ENCODE measurements at places on chromosomes 2 and 18.
A peak's percentile ranks its signal among the peaks of the same experiment; 100 is the strongest.

DNA sequence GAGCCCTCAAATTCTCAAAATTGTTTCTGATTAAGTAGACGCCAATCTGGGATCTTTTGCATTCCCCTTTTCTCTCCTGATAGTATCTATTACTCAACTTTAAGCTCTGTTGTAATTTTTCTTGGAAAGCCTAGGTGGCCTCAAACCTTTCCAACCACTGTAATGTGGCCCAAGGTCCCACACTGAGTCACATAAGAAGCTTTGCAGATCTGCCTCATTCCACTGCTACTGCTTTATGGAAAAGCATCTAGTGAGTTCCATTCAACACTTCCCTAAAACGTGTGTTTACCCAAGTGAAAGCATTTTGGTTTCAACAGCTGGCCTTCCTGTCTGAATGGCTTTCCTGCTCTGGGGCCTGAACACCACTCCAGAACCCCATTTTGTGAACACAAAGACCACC, 493.6 kb upstream of the SPHKAP start:
- DNase-seq: peak; percentile 79

DNA sequence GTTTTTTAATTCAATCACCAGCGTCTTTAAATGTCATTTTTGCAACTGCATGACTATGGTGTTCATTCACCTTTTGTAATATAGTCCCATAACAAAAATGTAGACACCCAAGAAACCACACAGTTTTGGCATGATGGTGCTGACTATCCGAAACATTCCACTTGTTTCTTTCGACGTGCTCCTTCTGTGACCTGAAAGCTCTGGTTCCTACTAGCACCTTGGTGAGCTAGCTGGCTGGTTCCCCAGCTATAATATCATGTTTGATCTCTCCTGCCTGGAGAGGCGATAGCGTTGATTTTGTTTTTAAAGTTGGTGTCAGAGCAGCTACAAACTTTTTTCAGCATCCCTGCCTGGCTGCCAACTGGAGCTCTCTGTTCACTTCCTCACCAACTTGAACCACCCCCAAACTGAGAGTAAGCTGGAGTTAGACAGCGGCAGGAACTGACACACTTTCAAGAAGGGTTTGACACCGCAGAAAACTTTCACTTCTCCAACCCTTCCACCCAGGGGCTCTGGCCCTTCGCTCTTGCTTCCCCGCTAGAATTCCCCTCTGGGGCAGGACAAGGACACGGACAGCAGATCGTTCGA, 1.1 kb downstream of the ATAD2B start:
- peak; percentile 60 for DNase-seq

- no peak for DNase-seq
Measured at GRCh38 chr2:207724113-207724512, 12.7 kb downstream of the CCNYL1 start.

DNA sequence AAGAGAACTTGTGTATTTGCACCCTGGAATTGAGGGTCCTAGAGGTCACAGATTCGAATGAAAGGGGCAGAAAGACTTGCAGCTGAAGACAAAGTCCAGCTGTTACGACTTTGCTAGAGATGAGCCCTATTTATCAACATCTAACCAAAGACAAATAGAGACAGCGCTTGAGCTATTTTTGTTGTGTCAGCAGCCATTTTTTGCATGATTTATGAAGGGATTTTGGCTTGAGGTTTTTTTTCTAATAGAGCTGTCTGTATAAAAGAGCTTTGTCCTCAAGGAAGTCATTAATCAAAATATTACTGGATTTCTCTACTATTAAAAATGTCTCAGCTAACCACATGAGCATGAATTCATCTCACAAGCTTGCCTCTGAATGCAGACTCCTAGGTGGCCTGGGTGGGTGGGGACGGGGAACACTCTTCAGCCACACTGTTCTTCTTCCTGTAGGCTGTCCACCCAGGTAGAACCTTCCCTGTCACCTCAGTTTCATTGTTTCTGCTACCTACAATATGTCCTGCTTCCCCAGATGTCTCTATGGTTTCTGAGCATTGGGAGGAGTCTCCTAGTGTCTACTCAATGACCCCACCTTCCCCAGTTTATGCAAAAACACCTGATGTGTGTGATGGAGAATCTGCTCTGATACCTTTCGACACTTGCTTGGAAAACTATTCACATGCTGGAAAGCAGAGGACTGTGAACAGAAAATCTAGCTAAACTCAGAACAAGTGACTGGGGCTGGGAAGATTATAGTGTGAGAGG, 7.2 kb upstream of the CD226 start:
- peak; percentile 40 for DNase-seq

DNA sequence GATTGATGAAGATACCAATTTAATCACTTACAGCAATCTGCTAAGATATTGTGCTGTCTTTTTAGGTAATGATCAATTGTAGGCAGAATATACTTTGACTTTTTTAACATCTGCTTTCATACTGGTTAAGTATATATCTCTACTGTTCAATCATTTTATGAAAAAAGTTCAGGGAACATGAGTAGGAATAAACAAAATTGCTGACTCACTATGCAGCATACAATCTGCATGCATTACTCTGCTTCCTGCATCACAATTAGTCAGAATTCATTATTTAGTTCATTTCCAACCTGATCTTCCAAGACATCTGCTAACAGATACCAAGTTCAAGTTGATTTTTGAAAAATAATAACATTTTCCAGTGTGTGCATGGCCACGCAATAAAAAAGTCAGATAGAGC, 1430.4 kb upstream of the LRRTM1 start:
- no peak for DNase-seq

DNA sequence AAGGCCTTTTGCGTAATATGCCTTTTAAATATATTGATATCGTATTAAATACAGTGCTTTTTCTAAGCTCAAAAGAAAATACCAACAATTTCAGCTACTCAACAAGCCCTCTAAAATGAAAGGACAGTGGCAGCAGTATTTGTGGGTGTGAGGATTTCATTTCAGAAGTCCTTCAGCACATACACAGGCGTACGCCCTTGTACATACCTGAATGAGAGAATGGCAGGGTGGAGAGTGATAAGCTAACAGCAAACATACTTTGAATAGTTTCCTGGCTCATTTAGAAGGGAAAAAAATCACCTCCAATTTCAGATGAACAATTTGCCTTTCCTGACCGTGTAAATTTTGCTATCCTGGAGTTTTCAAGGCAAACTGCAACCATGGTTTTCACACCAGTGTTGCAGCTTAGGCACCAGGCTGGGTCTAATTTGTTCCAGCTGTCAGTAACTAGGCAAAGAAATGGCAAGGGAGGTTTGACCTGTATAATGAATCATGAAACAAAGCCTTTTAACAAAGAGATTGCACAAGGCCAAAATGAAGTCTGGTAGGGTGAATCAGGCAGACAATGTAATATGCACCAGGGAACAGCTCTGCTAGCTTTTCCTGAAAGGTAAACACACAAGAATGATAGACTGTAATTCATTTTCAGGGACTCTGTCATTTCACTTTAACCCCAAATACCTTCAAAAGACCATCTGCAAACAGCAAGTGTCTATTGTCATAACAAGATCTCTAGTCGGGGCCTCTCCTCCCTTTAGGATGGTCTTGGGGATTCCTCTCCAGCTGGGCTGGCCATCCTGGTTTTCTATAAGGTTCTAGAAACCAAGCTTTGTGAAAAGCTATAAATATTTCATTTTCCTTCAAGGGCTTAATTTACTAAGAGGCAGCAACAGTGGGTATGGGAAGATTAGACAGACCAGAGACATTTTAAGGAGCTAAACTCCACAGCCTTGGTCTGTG, 11.5 kb downstream of the ANKRD29 start:
- peak; percentile 86 for DNase-seq

DNA sequence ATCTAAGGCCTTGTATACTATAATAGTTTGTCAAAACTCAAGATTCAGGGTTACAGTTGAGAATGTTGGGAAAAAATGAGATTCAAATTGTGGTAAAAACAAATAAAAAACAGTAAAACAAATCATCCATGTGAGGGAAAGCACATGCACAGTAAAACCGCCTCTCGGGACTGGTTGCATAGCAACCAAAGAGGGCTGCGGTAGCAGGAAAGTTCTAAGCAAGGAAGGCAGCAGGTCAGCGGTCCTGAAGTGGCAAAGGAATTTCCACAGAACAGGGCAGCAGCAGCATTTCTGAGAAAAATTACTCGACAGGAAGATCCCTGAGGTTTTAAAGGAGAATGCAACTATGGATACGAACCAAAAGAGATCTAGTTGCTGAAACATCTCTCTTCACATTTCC, 93.7 kb downstream of the DYNAP start:
- DNase-seq: peak; percentile 53

- DNase-seq: no peak
Measured at GRCh38 chr2:26916128-26916692, 54.2 kb upstream of the MAPRE3 start.

DNA sequence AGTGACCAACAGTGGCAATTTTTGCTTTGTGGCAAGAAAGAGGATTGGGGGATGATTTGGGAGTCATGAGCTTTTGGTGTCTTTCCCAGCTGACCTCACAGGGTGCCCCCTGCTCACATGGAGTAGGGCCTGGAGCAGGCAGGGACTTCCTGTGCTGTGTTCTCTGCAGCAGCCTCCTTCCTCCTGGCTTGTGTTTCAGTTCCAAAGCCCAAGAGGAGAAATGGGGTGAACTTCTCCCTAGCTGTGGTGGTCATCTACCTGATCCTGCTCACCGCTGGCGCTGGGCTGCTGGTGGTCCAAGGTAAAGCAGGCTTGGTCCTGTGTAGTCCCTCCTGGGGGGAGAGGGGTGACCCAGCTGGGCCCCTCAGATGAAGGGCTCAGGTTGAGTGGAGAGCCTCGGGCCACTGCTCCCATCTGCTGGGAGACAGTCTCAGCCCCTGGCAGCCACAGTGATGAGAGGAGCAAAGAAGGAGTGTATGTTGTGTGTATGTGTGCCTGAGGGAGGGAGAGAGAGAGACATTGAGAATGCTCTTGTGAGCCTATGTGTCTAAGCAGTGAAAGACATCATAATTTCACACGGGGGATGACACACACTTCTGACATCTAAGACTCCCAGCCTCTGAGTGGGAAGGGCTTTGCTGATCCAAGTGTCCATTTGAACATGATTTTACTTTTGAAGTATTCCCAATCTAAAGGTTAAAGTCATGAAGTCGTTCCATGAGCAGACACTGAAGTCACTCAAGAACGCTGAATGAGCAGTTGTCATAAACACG, 27.2 kb downstream of the MARCO start:
- DNase-seq: no peak

GRCh38 chr2:157093666-157094065, 163.8 kb upstream of the GALNT5 start:
- no peak for DNase-seq

DNA sequence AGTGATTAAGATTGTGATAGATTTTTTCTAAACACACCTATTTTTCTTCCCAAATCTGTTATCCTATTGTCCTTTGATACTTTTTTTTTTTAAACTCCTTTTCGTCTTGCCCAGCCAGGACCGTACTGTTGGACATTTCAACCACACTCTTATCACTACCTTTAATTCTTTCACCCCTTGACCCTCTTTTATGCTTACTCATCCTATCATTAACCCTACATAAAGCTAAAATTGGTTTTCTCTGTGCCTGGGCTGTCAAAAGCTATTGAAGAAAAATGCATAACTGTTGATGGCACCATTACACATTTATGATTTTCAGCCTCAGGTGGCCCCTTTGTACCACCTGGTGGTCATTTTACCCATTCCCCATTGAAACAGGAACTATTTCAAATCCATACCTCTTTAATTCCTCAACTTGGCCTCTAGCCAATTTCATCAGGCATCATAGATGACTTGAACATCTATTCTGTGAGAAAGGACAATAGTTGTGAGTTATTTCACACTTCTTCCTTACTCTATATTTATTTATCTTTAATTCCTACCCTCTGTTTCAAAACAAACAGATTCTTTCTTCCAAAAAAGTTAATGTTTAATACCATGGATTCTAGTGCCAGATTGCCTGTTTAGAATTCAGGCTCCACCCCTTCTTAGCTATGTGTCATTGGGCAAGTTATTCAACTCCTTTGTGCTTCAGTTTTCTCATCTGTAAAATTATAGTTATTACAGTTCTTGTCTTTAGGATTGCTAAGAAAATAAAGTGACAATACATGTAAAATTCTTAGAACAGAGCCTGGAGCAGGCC, 258.6 kb downstream of the CAMKMT start:
- DNase-seq: no peak

GRCh38 chr2:237092506-237092905, 6.8 kb downstream of the COPS8 start:
- DNase-seq: no peak

DNA sequence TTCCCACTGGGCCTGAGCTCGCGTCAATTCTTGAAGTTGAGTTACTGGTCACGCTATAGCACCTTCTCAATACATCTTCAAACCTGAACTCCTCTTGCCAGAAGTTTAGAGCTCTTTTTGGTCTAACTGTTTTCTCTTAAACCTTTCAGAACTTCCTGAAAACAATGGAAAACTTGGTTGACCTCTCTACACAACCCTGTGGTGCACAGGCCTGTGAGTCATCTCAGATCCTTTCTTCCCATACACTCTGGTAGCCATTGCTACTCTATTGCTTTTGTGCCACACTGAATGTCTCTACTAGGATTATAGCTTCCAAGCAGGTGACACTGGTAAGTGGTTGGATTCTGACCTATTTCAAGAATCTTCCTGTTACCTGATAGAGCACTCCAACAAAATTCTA, 321.5 kb upstream of the FSIP2 start:
- DNase-seq: peak; percentile 38

DNA sequence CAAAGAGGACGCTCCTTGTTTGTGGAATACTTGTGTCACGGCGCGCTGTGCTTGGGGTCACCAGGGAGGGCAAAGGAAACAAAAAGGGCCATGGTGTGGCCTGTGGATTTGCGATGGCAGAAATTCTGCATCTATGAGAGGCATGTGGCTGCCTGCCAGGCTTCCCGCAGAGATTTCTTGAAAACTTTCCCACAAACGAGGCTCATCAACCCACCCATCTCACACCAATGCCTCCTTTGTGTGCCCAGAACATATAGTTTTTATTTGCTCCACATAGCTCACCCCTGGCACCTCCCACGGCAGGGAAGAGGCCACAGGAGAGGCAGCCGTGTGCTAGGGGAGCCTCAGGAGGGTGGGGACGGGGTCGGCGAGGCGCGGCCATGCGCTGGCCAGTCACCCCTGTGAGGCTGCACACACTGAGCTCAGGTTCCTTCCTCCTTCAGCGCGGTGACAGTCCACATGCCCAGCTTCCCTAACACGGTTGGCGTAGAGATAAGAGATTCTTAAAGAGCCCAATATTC, 100.3 kb downstream of the MBP start:
- peak; percentile 4 for DNase-seq

DNA sequence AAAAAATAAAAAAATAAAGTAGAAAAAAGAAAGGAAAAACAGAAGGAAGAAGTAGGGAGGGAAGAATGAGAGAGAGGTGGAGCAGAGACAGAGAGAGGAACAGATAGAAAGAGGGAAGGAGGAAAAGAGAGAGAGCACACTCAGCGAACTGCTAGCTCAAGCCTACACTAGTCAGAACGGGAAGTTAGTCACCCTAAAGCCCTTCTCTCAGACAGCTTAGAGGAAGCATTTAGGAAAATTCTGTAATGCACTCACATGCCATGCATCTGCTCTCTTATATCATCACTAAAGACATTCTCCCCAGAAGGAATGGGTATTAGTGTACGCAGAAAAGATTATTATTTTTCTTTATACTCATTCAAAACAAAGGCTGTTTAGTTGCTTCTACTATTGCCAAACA, 68.1 kb upstream of the SULT1C3 start:
- no peak for DNase-seq

Data from astrocyte (in vitro differentiated cells and primary cell).